ENCODE measurements at places on chromosomes 6 and 20.

DNA sequence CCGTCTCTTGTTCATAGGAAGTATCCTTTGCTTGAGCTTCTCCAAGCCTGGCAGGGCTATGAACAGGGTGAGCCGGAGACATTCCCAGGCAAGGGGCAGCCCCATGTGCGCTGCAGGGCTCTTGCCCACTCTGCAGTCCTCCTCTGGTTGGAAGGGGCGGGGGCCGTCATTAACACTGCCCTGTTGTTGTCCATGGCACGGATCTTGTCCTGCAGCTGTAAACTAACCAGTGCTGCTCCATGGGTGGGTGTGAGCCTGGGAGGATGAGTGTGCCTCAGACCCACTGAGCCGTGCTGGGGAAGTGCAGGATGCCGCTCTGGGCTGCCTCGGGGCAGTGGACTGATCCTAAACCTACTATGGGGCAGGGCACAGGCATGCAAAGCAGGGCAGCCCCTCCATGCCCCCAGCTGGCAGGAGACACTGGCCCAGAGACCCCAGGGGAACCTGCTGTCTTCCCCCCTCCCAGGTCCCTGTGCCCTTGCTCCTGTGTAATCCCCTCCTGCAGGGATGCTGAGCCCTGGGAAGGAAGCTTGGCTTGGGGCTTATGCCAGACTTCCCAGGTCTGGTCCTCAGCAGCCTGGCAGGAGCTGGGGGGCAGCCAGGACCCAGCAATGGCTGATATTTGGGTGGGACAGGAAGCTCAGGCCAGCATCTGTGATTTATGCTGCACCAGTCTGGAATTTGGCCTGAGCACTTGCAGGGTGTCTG, 8.5 kb downstream of the EBF4 start:
- DNase-seq, result no peak

GRCh38 chr20:49496553-49497397, 14.3 kb upstream of the KCNB1 start:
- DNase-seq, result peak; percentile 6

DNA sequence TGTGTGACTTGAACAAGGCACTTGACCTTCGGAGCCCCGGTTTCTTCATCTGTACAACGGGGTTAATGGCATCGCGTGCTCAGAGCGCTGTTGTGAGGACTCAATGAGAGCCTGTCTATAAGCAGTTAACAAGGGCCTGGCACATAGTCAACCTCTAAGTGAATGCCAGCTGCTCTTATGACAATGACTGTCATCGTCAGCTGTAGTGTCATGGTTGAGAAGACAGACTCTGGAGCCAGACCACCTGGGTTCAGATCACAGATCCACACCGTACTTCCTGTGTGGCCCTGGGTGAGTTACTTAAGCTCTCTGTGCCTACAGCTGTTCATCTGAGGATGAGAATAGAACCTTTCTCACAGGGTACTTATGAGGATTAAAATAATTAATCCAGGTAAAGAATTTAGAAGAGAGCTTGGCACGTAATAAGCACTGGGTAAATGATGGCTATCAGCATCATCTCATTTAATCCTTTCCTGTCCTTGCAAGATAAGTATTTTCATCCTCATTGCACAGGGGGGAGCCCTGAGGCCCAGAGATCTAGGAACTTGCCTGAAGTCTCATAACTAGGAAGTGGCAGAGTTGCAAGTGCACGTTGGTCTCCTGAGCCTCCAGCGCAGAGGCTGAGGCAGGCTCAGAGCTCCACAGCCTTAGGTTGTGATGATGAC, 105.3 kb downstream of the EYA2 start:
- no peak for DNase-seq

DNA sequence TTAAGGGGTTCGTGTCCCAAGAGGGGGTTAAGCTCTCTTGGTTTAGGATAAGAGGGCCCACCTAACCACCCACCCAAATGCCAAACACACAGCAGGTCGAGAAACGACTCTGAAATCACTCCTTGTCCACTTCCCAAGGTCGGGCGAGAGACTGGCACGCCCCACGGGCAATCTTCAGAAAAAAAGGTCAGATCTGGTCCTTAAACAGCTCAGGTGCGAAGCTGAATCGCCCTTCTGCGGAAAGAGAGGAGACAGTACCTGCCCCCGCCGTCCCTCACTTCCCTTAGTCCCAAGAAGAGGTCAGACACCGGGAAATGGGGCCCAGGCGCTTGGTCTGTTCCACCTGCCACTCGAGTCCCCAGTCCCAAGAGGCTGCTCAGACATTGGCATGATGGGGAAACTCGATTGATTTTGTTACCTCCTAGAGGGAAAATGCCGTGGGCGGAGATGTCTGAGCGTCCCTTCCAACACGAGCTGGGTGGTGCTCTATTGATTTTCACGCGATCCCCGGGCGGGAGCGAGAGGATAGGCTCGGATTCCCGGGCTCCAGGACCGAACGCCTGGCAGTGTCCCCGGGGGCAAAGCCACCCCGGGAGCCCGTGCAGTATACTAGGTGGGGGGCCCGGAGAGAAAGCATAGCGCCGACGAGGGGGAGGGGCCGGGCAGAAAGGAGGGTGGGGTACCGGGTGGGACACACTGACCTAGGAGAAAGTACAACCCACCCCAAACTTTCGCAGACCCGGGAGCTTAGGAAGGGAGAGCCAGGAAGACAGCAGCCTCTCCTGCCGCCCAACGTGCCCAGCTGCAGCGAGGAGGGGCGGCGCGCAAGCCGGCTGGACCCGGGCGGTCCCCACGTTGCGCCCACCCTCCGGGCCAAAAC, 1.1 kb upstream of the SAMD5 start:
- peak; percentile 62 for DNase-seq

DNA sequence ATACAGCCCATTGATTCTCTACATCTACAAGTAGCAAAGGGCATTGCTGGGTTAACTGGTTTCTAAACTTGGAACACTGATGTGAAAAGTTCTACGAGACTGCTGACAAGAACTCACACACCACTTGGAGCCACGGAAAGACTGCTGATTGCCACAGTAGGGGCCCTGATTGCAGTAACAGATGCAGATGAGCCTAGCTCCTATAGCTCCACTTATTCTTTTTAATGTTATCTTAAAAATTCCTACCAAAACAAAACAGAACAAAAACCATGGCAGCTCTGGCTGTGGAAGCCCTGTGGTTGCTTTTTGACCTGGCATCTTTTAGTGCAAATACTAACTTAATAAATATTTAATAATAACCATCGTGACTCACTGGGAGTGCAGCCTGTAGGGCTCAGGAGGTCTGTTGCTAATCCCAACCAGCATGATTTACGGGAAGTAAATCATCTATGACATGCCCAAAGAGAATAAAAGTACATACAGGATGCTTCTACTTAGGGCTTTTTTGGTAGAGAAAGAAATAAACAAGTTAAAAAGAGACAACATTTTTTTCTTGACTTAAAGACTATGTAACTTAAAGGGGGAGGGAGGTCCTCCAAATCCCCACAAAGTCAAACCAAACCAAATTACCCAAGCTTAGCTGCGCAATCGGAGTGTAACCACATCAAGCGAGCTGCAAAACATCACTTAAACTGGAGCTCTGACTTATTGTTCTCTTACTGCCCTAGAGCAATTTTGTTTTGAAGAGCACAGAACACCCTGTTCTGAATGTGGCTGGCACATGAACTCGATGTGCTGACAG, 87.2 kb downstream of the FKBP5 start:
- peak; percentile 78 for DNase-seq

DNA sequence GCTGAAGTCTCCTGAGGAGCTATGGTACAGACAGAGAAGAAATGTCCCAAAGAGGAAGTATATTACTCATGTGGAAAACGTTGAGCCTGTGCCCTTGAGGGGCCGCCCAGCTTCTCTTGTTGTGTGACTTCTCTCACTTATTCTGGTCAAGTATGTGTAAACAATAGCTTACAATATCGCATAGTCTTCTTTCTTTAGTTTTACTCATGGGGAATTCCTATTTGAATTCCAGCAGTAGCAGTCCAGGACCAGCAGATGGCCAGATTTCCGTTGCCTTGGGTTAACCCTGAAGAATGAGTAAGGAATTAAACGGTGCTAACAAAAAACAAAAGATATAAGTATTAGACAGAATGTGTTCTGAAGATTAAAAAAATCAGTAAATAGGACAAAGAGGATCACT, 522.0 kb upstream of the GJE1 start:
- no peak for DNase-seq

DNA sequence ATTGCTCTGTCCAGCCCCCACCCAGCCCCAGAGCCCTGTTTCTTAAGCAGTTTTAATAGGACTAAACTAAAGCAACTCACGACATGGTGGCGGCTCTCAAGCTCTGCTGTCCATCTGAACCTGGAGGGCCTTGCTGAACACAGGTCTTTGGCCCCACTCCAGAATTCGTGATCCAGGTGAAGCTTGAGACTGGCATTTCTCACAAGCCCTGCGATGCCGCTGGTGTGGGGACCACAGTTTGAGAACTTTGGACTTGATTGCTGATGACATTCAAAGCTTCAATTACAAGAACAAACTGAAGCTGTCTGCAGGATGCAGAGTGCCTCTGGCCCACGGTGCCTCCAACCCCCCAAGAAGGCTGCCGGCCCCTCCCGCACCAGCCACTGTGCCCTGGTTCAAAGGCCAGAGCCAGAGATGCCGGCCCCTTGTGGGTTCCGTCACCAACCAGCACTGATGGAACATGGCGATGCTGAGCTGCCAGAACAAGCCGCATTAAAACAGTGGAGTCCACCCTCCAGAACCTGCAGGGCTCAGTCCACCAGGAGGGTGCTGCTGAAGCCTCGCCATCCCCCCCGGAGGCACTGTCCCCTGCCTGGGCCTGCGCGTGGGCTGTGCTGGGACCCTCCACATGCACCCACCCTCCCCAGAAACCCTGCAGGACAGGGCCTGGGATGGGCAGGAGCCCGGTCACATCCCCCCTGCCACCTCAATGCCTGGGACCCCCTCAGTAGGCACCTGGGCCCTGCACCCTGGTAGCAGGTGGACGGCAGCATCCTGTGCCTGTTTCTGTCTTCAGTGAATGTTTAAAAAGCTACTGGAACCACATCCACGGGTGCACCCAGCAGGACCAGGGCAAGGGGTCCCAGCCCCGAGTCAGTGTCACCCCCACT, 101.1 kb downstream of the PSMB1 start:
- no peak for DNase-seq

- no peak for DNase-seq
Observed at GRCh38 chr6:17741507-17741906, 34.8 kb upstream of the NUP153 start.

GRCh38 chr6:147022041-147022440, 182.2 kb upstream of the STXBP5 start:
- no peak for DNase-seq

- DNase-seq, result no peak
Observed at GRCh38 chr6:113830140-113830539, 27.0 kb upstream of the MARCKS start.

GRCh38 chr6:14001329-14002012, 76.7 kb downstream of the RNF182 start:
- no peak for DNase-seq

DNA sequence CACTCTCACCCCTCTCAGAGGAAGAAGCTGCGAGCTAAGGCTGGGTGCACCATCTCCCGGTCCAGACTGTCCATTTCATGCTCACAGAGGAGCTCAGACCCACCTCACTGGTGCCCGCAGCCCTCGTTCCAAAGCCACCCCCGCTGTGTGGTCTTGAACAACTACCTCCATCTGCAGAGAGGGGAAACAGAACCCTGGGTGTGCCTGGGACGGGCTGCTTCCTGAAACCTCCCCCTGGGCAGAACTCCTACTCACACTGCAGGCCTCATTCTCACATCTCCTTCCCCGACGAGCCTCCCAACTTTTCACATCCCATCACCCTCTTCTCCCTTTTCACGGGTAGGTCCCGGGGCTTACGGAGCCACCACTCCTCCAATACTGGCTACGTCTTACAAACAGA, 18.1 kb downstream of the PMEPA1 start:
- no peak for DNase-seq

GRCh38 chr6:43765776-43766499, 4.1 kb upstream of the VEGFA start:
- peak; percentile 81 for DNase-seq

DNA sequence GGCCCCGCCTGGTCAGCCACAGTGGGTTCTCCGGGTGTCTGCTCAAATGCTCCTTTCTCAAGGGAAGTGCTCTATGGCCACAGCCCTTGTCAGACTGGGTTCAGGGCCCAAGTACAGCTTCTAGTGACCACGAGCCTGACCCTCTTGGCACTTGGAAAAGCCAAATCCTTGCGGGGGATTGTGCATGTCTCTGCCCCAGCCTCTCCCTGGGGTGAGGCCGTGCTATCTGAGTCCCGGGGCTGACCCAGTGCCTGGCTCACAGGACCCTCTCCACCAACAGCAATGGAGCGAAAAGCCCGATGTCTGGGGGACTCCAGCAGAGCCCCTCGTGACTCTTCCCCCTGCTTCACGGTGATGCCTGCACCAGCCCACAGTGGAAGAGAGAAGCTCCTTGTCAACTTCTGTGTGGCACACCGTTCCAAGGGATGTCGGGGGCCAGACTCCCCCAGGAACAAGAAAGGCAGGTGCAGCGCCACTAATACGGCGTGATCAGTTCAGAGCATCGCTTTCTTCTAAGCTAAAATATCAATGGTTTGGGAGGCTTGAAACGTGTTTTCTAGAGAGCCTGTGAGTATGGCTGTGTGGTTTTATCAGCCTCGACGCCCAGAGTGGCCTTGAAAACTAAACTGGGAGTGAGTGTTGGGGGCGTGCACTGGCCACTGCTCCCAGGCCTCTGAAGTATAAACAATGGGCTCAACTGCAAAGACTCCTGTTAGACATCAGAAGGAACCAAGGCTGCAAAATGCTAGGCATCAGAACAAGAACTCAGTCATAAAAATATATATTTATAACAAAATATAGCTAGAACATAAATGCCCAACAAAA, 51.9 kb downstream of the DLL1 start:
- DNase-seq, result no peak

GRCh38 chr6:164419099-164419498, 890.3 kb downstream of the C6orf118 start:
- no peak for DNase-seq

GRCh38 chr6:35048631-35049083, 92.5 kb downstream of the TCP11 start:
- peak; percentile 45 for DNase-seq

DNA sequence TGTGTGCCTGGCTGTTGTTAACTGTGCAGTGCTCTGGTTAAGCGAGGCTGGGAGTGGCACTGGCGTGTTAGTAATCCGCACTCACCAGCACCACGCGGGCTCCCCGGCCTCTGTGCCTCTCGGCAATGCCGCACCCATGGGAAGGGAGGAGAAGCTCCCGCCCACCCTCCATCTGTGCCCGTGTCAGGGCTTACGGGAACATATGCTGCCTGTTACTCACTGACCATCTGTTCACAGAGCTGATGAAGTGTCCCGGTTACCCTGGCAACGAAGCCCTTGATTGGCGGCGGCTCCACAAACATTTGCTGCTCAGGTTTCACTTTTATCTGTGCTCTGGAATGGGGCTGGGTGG, 114.7 kb downstream of the PSMB1 start:
- DNase-seq, result peak; percentile 81

- no peak for DNase-seq
Observed at GRCh38 chr20:62171245-62171644, 11.6 kb upstream of the MTG2 start.

Measured in small intestine (tissue), 16 donors.